AML-193 (cell line): ENCODE measurements at places on chromosomes 6 and 20.
A peak's percentile ranks its signal among the peaks of the same experiment; 100 is the strongest.

DNA sequence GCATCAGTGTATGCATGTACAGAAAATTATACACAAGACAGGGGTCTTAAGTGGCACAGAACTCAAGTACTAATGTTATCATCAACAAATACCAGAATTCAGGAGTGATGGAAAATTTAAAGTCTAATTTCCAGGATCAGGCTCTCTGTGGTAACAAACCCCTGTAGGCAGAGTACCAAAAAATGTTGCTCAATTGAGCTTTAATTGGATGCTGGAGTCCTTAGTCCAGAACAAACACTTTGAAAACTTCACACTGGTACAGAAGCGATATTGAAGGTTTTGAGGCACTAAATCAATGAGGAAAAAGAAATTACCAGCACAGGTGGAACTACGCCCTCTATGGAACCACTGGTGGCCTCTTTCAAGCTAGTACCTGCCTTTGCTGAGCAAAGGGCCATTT is 113.1 kb downstream of the FOXC1 start:
- DNase-seq, result no peak

DNA sequence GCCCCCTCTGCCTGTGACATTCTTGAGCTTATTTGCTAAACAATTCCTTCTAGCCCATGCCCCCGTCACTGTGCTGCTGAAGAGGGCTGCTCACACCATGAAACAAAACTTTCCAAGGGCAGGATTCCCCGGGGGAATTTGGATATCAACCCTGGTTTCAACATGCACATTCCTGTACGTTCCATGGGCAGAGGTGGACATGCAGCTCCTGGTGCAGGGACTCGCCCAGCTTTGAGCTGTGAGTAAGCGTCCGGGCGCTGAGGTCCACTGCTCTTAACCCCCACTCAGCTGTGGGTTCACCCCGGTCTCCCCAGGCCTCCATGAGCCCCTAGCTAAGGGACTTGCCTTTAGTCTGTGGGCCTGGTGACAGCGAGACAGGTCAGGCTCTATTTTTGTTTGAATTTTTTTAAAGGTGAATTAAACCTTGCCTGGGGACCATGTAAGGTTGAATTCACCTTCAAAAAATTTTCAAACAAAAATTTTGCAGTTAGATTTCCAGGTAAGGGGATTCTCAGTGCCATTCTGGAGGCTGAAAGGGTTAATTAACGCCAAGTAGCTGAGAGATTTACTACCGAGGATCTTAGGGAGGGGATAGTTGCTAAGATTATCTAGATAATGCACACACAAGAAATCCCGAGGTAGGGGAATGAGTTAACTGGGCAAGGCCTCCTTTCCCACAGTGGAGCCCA is 70.3 kb upstream of the SLC22A23 start:
- no peak for DNase-seq

GRCh38 chr6:168293636-168294530 is 25.7 kb downstream of the DACT2 start:
- no peak for DNase-seq

GRCh38 chr20:9626357-9626756 is 112.0 kb downstream of the LAMP5 start:
- no peak for DNase-seq

DNA sequence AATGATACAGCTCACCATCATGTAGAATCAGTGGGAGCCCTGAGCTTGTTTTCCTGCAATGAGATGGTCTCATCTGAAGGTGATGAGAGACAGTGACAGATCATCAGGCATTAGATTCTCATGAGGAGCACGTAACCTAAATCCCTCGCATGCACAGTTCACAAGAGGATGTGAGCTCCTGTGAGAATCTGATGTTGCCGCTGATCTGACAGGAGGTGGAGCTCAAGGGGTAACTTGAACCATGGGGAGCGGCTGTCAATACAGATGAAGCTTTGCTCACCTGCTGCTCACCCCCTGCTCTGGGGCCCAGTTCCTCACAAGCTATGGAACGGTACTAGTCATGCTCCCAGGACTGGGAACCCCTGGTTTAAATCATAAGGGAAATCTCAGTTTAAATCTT is 89.2 kb downstream of the THBS2 start:
- DNase-seq, result no peak

DNA sequence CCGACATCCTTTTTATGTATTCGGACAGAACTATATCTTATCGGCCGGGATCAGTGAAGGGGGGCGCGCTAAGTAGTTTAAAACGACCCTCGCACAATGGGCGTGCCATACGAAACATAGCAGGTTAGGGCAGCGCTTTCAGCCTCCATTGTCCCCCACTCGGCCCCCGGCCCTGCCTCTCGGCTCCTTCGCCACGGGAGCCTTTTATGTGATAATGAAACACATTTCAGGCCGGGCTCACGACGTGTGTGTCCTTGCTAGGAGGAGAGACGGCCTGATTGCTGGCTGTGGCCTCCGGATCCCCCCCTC is 5.3 kb downstream of the FOXA2 start:
- no peak for DNase-seq

GRCh38 chr20:3901028-3901705 is 12.0 kb downstream of the PANK2 start:
- DNase-seq, result peak; percentile 79

DNA sequence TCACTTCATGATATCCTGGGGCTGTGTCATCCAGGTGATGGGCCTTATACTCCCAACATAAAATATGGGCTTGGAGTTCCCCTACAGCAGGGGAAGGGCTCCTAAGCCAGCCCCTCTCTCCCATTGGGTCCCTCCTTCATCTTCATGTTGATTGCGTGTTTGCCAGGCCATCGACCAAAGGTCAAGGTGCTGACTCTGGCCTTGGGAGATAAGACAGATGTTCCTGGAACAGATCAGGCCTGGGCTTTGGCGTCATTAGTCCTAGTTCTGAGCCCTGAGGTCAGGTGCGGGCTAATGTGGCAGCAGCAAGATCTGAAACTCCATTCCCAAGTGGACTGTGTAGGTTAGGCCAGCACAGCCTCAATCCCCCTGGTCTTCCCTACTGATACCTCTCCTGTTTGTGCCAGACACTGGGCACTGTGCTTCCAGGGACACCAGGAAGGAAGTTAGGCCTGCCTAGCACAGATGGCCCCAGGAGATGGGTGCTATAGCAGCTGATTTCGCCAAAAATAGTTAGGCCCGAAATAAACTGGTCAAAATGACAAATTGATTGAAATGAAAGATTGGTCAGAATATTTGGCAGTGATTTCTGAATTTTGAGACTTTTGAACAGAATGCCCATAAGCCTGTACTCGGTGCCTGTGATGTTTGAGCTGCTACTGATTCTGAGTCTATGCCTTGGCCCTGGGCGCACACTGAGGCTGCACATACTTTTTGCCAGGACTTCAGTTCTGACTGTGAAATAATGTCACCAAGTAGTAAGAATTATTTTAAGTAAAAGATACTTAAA is 28.8 kb downstream of the EPB41L1 start:
- DNase-seq, result no peak

GRCh38 chr20:41047975-41048305 is 19.3 kb downstream of the TOP1 start:
- DNase-seq, result no peak

- DNase-seq, result no peak
Measured at GRCh38 chr6:25960734-25961133, 1.9 kb upstream of the TRIM38 start.

DNA sequence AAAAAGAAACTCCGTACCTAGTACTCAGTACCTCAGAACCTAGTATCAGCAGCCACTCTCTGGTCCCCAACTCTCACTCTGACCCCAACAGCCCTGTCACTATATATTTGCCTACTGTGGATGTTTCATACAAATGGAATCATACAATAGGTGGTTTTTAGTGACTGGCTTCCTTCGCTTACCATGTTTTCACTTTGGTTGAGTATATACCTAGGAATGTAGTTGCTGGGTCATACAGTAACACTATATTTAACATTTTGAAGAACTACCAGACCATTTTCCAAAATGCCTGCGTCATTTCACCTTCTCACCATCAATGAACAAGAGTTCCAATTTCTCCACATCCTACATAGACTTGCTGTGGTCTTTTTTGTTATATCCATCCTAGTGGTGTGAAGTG is 283.2 kb downstream of the GMDS start:
- DNase-seq, result no peak

DNA sequence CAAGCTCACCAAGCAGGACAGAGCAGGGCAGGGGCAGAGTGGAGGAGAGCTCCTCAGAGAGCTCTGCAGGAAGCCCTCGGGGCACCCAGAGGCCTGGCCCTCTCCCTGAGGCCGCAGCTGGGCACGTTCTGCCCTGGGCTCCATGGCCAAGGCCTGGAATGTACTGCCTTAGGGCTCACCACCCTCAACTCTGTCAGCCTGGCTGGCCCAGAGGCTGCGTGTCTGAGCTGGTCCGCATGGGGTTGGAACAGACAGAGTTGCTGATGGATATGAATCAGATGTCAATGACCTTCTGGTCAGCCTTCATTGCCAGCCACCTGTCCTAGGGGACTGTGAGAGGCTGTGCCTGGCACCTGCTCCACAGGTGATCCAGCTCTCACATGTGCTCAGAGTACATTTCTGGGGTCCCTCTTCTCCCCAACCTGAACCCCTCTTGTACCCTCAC is 33.2 kb upstream of the PCMTD2 start:
- DNase-seq, result no peak

GRCh38 chr6:41498968-41499599 is 47.1 kb upstream of the FOXP4 start:
- no peak for DNase-seq
